ENCODE measurements at places on chromosomes 1 and 21.
A peak's percentile ranks its signal among the peaks of the same experiment; 100 is the strongest.

GRCh38 chr1:107593501-107594209, 371.3 kb downstream of the VAV3 start:
- DNase-seq, result no peak

DNA sequence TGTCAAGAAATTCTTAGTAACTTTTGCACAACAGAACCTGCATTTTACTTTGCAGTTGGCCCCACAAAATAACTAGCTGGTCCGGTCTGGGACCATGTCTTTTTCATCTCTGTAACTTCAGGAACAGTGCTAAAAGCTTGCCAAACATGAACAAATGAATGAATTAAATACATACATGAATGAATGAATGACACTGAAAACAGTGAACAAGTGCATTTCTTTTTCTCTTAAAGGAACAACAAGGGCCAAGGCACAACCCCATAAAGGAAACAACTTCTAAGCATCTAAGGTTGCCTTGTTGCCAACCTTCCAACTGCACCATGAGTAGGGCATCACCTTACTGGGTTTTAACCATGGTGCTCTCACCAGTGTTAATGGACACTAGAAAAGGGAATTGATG, 534.4 kb upstream of the PKN2 start:
- no peak for DNase-seq

- no peak for DNase-seq
Measured at GRCh38 chr1:158084336-158084735, 90.9 kb downstream of the KIRREL1 start.

DNA sequence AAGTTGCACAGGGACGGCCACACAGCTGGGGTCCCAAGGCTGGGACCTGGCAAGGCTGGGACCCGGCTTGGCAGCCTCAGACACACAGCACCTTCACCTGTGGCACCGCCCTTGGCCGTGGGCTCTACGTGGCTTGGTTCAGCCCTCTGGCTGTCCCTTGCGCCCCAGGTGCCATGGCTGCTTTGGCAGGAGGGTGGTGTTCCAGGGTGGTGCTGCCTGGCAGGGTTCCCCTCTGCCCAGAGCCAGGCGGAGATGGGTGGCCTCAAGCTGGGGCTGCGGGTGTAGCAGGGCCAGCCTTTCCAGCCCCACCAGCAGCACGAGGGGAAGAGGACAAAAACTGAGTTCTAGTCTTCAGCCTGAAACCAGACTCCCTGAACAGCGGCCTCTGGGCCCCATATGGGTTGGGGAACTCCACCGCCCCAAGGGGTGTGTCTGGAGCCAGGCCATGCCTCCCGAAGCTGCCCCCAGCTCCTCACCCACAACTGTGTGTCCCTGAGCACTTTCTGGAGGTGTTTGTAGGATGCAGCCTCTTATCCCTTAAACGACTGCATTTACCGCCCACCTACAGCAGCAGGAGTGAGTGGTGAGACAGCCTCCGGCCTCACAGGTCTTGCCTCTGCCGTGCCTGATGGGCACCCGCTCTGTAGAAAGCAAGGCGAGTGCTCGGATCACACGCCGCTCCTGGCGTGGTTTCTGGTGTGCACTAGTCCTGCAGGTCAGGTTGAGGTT, 92.3 kb downstream of the PDE9A start:
- DNase-seq, result no peak

- no peak for DNase-seq
Measured at GRCh38 chr1:241460098-241460873, 59.3 kb downstream of the FH start.

- no peak for DNase-seq
Measured at GRCh38 chr1:248860007-248860406, 1.1 kb upstream of the ZNF692 start.

GRCh38 chr1:162055062-162055461, 14.4 kb upstream of the NOS1AP start:
- DNase-seq, result peak; percentile 73

GRCh38 chr1:47438165-47439016, 547 bp downstream of the FOXD2 start:
- DNase-seq, result no peak

DNA sequence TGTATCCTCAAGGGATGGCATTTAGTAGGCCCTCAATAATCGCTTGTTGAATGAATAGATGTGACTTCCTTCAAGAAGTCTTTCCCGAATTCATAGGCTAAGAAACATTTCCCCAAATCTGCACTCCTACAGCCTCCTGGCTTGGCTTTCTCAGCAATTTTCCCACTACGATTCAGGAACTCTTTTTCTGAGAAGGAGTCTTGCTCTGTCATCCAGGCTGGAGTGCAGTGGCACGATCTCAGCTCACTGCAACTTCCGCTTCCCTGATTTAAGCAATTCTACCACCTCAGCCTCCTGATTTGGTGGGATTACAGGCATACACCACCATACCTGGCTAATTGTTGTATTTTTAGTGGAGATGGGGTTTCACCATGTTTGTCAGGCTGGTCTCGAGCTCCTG, 37.9 kb upstream of the IFFO2 start:
- DNase-seq, result no peak

GRCh38 chr1:9873385-9873784, 36.7 kb downstream of the CTNNBIP1 start:
- no peak for DNase-seq

GRCh38 chr1:199020051-199020450, 381.2 kb downstream of the PTPRC start:
- DNase-seq, result no peak

- peak; percentile 39 for DNase-seq
Measured at GRCh38 chr1:87140831-87141540, 187.7 kb upstream of the LMO4 start.

- no peak for DNase-seq
Measured at GRCh38 chr1:235990330-235990795, 74.5 kb downstream of the NID1 start.

DNA sequence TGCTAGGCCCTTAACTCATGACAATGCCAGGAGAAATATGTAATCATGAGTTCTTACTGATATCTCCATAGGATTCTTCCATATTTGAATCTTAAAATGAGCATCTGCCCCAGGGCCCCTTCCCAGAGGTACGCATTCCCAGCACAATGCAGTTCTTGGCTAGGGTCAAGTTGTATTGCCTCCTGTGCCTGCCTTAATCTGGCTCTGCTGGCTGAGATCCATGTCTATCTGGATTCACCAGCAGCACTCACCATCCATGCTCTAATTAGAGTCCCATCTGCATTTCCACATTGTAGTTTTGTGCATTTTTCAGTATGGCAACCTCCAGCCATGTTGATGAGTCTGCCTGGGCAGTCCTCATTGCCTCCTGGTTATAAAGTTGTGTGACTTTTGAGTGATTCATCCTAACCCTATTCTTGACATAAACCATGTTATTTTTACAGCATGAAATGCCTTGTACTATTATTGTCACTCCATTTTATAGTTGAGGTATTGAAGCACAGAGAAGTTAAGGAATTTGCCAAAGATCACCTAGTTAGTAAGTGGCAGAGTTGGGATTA, 55.9 kb downstream of the CAMSAP2 start:
- DNase-seq, result no peak

GRCh38 chr1:36864182-36864822, 170.0 kb downstream of the GRIK3 start:
- no peak for DNase-seq

DNA sequence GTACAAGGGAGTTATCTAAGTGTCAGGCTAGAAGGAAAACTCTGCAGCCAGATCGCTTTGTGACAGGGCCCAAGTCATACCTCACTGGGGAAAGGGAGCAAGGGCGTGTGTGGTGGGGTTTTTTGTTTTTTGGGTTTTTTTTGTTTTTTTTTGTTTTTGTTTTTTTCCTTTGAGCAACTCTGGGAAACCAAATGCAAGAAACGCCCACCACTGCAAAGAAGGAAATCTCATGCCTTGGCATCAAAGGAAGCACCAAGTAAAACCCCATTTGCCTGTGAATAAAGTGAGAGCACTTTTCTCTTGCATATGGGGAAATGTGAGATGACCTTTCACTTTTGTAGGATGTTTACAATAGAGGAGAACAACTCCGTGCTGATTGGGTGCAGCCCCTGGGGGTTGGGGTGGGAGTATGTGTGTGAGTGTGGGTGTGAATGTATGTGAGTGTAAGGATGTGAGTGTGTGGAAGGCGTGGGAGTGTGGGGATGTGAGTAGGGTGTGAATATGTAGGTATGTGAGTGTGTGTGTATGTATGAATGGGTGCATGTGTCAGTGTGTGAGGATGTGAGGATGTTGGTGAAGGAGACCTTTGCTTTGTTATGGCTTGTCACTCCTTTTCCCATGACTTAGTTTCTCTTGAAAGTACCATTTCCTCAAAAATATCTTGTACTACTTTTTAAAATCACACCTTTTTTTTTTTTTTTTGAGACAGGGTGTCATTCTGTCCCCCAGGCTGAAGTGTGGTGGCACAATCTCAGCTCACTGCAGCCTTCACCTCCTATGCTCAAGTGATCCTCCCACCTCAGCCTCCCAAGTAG, 34.6 kb downstream of the IL12RB2 start:
- DNase-seq, result no peak

GRCh38 chr1:87279536-87279875, 49.2 kb upstream of the LMO4 start:
- no peak for DNase-seq

DNA sequence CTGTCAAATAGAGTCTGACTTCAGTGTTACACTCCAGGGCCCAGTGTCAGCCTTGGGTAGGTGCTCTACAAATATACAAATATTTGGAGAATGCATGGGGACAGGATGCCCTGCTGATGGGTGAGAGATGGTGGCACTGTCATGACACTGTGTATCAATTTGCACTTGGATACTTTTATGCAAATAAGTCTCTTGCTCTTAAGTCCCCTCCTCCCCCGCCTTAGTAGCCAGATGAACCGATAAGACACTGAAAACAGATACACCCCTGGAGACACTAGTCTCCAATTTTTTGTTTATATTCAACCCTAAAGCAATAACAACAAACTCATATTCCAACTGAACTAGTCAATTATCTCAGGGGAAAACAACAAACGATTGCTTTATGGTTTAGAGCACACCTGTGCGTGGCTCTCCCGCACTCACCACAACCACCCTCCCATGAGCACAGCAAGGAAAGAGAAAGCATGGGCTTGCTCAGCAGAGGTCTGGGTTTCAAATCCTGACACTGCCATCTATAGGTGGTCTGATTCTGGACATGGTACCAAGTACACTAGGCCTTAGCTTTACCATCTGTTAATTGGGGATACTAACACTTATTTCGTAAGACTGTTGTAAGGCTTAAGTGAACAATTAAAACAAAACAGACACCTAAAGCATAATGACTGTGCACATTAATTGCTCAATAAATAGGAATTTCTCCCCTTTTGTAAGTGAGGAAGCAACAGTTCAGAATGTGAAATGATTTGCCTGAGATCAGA, 50.3 kb downstream of the HIVEP3 start:
- no peak for DNase-seq

DNA sequence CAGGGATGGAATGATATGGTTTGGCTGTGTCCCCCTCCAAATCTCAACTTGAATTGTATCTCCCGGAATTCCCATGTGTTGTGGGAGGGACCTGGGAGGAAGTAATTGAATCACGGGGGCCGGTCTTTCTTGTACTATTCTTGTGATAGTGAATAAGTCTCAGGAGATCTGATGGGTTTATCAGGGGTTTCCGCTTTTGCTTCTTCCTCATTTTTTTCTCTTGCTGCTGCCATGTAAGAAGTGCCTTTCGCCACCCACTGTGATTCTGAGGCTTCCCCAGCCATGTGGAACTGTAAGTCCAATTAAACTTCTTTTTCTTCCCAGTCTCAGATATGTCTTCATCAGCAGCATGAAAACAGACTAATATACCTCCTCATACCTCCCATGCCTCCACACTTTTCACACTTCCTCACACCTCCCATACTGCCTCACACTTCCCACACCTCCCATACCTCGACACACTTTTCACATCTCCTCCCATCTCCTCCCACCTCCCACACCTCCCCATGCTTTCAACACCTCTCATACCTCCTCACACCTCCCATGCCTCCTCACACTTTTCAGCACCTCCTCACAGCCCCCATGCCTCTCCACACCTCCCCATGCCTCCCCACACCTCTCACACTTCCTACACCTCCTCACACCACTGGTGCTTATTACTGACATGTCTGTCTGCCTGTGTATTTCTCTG, 21.3 kb downstream of the GPR137B start:
- no peak for DNase-seq

GRCh38 chr1:112995890-112996289, 39.9 kb upstream of the SLC16A1 start:
- DNase-seq, result no peak

DNA sequence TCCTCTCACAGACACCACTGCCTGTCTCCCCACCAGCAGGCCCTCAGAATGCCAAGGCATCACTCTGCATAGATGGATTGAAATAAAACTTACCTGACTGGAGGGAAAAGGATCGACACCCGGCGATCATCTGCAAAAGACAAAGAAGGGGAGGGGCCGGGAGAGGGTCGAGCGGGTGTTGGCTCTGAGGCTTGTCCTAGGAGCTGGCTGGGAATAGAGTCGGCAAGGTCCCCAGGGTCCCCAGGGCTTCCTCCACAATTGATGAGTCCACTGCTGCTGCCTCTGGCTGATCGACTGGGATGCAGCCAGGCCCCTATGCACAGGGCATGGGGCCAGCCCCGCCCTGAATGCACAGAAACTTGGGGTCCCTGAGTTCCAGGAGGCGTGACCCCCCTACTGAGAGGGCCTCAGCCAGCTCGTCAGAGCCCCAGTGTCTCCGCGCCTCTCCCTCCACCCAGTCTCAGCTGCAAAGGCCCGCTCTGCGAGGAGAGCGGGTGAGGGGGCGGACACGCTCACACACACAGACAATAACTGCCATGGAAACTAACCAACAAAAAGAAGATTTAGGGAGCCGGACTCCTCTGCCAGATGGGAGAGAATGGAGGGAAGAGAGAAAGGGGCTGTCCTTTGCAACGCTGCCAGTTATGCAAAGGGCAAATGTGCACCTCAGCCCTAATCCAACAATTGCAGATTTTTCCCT, at the start of gene KLHDC8A:
Gene KLHDC8A (minus strand): TSS at position 483 of the 700 bp plus-strand sequence. CDS start 13,318 bp downstream, outside the sequence.
- DNase-seq, result no peak

- no peak for DNase-seq
Measured at GRCh38 chr1:99675292-99675691, 29.4 kb downstream of the PALMD start.

DNA sequence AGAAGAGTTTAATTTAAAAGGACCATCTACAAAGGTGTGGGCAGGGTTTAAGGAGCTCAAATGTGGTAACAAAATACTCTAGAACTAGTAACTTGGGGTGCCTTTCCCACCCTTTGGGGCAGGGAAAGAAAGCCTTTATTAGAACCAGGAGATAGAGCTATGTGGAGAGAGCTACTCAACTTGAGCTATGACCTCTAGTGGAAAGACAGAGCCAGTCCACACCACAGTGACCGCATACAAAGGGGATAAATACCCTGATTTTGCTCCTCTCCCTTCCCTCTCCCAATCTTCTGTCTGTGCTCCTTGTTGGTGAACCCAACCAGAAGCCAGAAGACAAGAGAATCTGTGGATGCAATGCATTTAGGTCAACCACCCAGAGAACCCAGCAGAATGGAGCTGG, 54.4 kb upstream of the JAK1 start:
- DNase-seq, result no peak

Data from AG08396 (cell line).